Cortex of kidney (tissue), 1 donor: ENCODE measurements at places on chromosomes 11 and 22.

- DNase-seq: no peak
Observed at GRCh38 chr22:43550672-43551071, 138.9 kb downstream of the MPPED1 start.

GRCh38 chr11:1771273-1771672 is 7.5 kb upstream of the CTSD start:
- DNase-seq: no peak

DNA sequence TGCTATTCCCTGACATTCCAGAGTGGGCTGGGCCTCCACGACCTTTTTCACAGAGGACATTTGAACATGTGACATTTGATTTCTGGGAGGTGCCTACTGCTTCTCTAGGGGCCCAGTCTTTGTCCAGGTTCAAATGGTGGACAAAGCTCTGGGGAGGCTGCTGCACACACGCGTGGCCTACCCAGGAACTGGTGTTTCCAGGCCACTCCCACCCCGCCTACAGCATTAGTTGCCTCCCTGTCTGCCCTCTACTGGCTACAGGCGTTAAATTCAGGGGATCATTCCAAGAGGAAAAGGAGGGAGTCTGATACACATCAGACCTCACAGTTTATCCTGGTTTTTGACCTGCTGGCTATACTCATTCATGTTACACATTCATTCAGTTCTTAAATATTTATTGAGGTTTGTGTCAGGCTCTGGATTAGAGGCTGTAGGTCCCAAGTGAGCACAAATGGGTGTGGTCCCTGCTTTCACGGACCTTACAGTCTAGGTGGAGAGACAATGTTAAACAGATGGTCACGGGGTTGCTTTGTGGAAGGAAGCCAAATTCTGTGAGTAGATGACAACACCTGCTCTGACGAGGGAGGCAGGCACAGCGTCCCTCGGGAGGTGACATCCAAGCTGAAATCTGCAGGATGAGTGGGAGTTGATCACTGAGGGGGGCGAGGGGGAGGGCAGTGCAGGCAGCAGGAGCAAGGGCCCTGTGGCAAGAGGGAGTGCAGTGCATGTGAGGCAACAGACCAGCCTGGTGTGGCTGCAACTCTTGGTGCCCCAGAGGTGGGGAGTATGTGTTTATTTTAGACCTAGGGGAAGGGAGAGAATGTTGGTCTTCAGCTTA is 11.8 kb downstream of the TUB start:
- no peak for DNase-seq

GRCh38 chr11:61075891-61076290 is 26.4 kb upstream of the CD5 start:
- DNase-seq: no peak

GRCh38 chr11:46315783-46316563 is 31.3 kb upstream of the DGKZ start:
- no peak for DNase-seq

GRCh38 chr22:50600538-50600937 is at the start of gene MAPK8IP2:
Gene MAPK8IP2 (plus strand): TSS chr22:50600793. CDS start chr22:50600819, 26 bp downstream.
- no peak for DNase-seq
